ENCODE measurements at places on chromosomes 11 and 22.

DNA sequence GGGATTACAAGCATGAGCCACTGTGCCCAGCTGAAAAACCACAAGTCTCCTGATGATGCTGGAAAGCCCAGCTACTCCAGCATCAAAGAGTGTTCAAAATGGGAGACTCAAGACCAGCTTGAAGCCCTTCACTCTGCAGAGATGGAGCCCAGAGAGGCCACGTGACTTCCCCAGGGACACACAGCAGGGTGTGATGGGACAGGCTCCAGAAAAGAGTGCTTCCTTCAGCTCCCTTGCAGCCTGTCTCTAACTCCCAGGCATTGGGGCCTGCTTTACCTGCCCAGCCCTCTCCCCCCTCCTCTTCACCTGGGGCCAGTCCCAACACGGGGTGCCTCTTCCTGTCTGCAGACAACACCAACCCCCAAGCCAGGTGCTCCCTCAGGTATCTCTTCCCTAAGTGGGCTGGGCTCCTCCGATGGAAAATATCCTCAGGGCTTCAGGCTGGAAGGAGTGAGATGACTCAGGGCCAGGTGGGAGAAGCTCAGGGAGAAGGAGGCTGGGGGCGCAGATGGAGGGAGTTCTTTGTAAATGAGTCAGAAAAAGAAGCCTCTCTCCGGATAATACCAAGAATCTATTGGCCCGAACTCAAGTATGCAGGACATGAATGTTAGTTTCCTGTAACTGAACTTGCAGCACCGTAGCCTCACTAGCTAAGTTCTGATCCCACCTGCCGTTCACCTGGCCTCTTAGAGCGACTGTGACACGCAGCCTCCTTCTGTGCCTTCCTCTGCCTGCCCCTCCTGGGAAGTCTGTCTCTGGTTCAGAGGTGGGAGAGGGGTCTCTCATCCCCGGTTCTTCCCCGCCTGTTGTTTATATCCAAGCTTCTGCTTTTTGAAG, 326.6 kb downstream of the MN1 start:
- DNase-seq, result no peak

DNA sequence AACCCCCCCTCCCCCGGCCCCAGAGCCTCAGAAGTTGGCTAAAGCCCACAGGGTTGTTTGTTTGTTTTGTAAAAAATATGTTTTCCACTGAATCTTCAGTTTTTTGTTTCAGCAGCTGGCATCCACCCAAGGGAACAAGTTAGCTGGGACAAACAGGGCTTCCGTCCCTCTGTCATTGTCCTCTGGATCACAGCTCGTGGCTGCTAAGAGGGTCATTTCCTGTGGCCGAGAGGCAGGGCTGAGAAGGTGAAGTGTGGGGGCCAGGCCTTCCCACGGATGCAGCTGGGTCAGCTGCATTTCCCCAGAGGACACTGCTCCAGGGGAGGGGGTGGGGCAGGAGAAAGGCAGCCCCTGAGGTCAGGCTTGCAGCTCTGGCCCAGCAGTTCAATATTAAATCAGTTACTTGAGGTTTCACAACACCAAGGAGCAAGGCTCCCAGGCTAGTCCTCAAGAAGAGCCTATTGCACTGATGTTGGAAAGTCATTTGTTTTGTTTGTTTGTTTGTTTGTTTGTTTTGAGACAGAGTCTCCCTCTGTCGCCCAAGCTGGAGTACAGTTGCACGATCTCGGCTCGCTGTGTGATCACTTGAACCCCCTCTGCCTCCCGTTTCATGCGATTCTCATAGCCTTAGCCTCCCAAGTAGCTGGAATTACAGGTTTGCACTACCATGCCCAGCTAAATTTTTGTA, 34.4 kb upstream of the SMTN start:
- no peak for DNase-seq

- DNase-seq, result no peak
Observed at GRCh38 chr22:36946421-36947158, 33.2 kb downstream of the CSF2RB start.

GRCh38 chr11:65456418-65456817, 33.8 kb downstream of the NEAT1 start:
- DNase-seq, result no peak

- DNase-seq, result no peak
Observed at GRCh38 chr22:20158391-20159036, 7.7 kb upstream of the CCDC188 start.

- no peak for DNase-seq
Observed at GRCh38 chr22:38947321-38948140, 9.9 kb upstream of the APOBEC3A start.
